ENCODE measurements at places on chromosomes 7 and 10.

DNA sequence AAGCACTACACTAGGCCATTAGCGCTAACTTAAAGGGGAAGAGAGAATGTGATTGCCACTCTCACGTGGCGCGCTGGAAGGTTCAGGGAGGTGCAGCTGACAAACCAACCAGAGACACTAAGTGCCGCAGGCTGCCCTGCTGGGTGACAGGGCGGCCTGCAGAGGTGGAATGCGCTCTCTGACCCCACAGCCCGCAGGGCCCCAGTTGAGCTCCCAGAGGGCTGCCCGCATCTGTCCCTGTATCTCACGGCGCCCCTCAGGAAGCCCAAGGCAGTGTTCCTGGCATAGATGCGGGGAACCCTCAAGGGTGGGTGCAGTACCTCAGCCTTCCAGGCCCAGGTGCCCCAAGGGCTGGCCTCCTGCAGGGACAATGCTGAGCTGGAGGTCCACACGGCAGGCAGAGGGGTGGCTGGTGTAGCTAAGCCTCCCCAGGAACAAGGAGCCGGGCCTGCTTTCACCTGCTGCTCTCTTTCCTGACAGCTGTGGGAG is 66.6 kb downstream of the CALML3 start:
- no peak for DNase-seq

DNA sequence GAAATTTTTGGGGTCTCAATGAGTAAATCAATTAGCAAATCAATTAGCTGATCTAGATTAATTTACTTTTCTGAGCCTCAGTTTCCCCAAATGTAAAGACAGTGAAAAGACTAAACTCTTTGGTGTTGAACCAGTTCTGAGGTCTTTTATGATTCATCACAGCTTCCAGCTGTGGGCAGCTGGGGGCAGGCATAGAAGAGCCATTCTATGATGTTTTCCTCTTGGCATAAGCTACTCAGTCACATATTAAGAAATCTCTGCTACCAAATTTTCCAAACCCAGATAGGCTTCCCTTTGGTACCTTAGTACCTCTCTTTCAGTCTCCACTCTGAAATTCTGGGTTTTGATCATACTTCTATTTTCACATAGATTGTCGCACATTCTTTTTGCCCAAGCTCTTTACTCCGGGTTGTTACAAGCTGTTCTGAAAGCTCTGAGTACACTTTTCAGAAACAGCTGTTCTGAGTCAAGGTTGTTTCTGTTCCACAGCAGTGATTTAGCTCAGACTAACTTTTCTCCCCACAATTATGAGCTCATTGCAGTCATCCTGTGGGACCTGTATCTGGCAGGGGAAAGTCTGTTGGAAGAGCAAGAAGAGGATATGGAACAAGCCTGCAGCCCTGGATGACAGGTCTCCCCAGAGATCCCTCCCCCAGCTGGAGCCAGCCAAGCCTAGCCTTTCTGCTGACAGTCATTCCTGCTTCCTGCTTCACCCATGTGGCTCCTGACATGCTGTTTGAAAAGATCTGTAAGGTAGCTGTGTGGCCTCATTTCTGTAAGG is 599.6 kb upstream of the GHITM start:
- DNase-seq, result no peak

DNA sequence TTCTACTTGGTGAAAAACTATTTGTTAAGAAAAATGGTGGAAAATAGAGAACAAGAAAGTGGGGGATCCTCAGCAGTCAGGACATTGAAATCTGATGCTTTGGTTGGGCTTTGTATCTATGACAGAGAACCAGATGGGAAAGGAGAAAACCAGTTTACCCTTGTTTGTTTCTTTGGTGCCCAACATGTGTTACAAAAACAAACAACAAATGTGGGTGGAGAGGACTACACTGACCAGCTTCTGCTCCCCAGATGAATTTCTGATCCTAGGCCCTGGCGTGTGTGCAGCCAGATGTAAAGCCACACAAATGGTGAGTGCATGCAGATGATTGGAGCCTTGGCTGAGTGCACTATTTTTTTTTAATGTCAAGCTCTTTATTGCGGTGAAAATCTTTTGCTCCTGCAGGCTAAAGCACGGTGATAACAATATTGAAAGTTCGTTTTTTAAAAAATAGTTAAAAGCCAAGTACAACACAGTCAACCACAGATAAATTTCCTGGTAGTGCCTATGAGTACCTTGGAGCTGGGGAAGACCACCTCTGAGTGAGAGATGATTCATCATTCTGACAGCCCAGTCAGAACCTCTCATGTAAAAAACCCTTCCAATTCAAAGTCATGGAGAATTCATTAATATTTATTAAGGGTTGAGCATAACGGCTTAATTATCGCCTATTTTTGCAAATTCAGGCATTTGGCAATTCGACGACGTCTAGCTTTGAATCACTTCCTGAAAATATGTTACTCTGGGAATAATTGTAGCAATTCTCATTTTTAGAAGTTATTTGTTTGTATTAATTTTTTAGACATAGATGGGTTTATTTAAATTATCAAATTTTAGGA is 163.7 kb downstream of the AGMO start:
- DNase-seq, result no peak

DNA sequence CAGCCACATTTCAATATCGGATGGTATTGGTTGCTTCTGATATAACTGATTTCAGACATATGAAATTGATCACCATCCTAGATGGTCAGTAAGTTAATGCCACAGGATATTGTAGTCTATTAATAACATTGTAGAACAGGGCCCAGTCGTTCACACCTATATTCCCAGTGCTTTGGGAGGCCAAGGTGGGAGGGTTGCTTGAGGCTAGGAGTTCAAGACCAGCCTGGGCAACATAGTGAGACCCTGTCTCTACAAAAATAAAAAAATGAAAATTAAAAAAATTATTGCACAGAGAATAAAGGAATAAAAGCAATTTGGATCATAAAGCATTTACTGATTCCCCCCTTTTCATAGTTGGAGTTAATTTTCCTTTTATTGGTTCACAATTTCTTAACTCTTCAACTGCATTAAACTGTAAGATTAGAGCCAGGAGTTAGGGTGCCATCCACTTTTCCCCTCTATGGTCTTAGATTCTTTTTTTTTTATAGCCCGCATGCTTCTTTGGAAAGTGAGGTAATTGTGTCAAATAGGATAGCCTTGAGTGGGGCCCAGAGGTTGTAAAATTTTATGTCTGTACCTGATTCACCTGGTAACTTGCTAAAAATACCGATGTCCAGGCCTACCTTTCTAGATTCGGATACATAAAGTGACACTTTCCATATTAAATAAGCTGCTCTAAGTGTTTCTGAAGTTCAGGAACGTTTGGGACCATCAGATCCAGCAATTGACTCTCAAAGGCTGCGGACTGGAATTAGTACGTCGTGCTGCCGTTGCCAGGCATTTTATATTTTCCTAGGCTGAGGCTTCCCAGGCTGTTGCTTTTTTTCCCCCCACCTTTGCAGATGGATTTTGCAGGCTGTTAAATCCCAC is 24.7 kb downstream of the ADK start:
- DNase-seq, result no peak

DNA sequence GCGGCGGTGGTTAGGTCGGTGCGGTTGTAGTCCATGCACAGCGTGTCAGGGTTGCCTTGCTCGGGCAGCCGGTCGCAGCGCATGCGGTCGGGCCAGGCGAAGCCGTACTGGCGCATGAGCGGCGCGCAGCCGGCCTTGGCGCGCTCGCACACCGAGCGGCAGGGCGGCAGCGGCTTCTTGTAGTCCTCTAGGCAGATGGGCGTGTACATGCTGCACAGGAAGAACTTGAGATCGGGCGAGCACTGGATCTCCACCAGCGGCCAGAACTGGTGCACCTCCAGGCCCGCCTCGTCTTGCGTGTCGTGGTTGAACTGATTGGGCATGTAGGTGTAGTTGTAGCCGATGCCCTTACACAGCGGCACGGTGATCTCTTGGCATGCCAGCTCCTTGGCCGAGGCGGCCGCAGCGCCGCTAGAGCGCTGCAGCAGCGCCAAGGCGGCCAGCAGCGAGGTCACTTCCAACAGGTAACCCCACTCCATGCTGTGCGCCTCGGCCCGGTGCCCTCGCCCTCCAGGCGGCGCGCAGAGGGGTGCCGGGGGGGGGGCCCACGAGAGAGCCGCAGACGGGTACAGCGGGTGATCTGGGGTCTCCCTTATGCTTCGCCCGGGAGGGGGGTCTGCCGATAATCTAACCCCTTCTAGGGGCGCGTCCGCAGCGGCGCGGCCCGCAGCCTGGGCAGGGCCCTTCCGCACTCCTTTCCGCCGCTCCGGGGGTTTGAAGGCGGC is 983 bp downstream of the FZD8 start:
- DNase-seq, result peak; percentile 53

- DNase-seq, result no peak
Measured at GRCh38 chr10:124706462-124707143, 37.6 kb downstream of the FAM53B start.

GRCh38 chr7:122303531-122304318 is 825 bp downstream of the FEZF1 start:
- no peak for DNase-seq

DNA sequence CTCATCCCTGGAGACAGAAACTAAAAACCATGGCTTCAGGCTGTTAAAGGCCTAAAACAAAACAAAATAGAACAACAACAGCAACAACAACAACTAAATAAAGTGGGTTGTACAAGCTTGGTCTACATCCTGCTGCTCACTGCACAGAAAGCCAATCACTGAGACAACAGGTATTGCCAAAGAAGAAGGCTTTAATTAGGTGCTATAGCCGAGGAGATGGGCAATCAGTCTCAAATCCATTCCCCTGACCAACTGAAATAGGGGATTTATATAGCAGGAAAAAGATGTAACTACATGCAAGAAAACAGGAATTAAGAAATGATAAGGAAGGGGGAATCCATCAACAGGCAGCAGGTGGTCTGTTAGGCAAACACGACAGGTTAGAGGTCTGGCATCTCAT is 22.4 kb upstream of the NUB1 start:
- no peak for DNase-seq

- no peak for DNase-seq
Measured at GRCh38 chr7:78662939-78663338, 790.5 kb downstream of the MAGI2 start.

DNA sequence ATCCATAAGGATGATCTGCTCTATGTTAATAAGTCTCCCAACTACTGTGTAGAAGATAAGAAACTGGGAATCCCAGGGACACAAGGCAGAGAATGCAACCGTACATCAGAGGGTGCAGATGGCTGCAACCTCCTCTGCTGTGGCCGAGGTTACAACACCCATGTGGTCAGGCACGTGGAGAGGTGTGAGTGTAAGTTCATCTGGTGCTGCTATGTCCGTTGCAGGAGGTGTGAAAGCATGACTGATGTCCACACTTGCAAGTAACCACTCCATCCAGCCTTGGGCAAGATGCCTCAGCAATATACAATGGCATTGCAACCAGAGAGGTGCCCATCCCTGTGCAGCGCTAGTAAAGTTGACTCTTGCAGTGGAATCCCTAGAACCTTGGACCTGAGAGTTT is 10.3 kb downstream of the WNT16 start:
- no peak for DNase-seq

GRCh38 chr7:158018971-158019645 is 568.5 kb downstream of the PTPRN2 start:
- DNase-seq, result no peak

DNA sequence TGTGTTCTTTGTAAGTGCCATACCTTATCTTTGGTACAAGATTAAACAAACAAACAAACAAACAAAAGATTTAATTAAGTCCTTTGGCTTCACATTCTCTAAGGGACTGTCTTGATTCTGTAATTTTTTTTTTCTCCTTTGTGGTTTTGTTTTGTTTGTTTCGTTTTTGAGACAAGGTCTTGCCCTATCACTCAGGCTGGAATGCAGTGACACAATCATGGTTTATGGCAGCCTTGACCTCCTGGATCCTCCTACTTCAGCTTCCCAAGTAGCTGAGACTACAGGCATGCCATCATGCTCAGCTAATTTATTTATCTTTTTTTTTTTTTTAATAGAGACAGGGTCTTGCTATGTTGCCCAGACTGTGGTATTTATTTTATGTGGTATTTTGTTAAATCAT is 165.8 kb downstream of the LRRC4 start:
- no peak for DNase-seq

DNA sequence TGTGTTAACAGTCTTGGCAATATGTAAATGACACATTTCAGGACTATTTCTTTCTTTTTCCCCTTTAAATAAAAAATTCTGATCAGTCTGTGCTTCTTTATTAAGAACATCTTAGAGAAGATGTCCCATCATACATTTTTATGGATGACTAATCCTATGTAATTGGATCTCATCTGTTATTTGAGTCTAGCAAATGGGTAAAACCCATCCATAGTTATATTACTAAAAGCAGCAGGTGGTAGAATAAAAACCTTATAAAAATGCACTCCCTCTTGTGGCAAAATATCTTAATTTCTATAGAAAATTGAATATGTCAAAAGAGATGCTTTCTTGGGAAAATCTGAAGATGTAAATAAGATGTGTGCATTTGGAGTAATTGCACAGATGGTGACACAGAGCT is 35.3 kb downstream of the TRRAP start:
- no peak for DNase-seq

- no peak for DNase-seq
Measured at GRCh38 chr10:130463876-130464364, 327.7 kb downstream of the GLRX3 start.

DNA sequence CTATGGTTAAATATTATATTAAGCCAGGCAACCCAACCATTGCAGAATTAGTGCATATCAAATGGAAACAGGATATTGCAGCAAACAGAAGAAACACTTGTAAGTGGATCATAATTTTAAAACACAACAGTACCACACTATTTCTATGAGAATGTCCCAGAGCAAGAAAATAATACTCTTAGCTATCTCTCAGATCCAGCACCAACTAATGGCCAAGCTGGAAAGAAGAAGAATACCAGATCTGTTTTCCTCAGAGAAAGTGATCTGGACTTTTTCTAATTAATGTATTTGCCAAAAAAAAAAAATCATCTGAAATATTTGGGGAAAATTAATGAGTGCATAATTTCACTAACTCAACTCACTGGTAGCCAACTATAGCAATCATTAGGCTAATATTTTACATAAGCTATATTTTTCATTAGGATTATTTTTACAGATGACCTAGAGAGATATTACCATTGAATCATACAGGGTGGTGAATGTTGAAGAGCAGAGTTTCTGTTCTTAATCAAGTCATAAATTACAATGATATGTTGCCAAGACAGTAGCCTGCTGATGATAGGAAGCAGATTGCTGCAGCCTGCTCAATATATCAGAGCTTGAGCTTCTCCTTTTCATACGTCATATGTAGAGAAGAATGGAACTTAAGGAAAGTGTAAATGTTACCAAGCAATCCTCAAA is 995.4 kb upstream of the LRRN3 start:
- no peak for DNase-seq

All from RWPE1 (cell line).